ENCODE measurements at places on chromosomes 7 and 10.

DNA sequence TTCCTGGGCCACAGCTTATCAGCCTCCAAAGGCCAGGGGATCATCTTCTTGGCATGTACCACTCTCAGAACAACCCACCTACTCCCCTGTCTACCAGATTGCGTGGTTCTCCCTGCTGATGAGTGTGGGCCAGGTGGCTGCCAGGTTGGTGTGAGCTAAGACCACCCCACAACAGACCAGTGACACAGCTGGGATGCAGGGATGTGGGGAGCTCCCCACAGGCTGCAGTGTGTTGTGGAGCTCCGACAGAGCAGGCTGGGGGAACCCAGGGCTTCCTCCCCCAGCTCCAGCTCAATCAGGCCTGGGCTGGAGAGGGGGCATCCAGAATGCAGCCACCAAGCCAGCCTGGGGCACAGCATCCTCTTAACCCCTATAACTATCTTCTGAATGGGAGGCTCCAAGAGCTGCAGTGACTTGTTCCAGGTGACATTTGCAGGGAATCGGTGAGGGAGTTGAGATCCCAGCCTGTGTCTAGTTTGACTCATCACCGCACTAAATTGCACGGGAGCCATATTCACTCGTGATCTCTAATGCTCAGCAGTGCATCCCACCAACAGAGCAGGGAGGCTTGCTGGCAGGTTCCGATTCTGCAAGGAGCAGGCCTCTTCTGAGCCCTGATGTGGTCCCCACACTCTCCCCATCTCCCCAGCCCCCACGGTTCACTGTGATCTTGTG lies 596 bp upstream of the GDF2 start:
- no peak for DNase-seq

- no peak for DNase-seq
These were observed 143.2 kb upstream of the MGMT start for GRCh38 chr10:129323879-129324278.

DNA sequence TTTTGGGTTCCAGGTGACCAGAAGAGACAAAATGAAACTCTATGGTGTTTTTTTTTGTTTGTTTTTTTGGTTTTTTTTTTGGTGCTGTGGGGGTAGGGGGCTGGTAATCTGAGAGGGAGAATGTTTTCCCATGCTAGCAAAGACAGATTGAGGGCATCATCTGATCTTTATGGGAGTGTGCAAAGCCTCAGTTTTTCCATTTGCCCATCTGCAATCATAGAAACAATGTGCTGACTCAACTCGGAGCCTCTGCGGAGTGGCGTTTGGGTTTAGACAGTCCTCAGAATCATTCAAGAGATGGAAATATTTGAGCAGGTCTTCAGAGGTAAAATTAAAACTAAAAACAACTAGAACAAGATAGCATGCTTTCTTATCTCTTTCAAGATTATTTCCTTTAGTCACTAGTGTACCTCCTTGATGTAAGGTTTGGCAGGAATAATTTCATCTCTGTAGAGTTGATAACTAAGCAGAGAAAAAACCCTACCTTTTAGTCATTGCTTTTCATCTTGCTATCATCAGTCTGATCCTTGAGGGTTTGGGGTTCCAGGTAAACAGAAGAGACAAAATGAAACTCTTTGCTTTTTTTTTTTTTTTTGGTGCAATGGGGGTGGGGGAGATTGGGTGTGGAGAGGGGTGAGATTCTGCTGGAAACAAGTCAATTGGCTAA lies 18.0 kb downstream of the CNNM2 start:
- DNase-seq, result no peak

DNA sequence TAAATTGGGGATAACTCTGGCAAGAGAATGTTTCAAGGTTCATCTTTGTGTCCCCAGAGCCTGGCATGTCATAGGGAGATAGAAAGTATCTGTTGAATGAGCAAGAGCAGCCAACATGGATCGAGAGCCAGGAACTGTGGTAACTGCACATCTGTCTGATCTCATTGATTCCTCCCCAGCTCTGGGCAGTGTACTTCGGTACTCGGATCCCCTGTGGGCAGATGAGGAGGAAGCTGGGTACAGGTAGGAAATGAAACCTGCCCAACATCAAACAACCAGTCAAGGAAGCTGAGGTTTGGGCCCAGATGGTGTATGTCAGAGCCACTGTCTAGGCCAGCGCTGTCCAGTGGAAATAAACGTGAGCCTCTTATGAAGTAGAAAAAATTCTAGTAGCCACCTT lies 76.4 kb downstream of the GRK5 start:
- DNase-seq, result no peak

DNA sequence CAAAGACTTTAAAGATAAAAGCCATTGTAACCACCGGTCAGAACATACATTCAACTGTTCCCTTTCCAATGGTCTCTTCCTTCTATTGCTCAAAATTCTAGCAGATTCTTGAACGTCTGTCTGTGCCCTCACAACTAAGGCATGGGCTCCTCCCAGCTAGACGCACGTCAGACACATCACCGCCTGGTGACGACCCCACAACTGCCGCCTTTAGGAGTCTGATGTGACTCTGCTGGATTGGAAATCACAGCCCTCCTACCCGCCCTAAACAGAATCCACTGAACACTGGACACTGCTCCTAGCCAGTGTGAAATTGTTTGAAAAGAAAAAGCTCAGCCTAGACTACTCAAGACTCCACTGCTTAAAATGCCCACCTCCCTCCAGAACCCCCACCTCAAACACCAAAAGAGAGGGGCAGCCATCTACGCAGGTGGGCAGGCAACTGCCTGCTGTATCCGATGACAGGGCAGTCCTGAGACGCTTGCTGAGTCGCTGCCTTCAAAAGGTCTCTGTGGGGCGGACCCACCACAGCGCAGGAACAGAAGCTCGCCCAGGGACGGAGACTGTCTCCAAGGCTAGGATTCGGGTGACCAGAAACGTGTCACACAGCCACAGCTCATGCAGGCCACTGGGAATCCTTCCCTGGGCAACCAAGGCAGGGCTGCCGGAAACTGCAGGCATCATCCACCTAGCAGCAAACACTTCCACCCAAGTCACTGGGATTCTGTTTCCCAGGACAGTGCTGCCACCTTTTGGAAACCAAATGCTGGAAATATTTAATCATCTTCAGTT lies 34.7 kb downstream of the GSDME start:
- DNase-seq, result no peak

- DNase-seq, result no peak
These were observed 357.6 kb downstream of the DPP6 start for GRCh38 chr7:154409703-154410311.

- no peak for DNase-seq
These were observed 55.4 kb upstream of the MXI1 start for GRCh38 chr10:110151971-110152370.

GRCh38 chr10:82429302-82429701 lies 554.3 kb downstream of the NRG3 start:
- DNase-seq, result no peak

DNA sequence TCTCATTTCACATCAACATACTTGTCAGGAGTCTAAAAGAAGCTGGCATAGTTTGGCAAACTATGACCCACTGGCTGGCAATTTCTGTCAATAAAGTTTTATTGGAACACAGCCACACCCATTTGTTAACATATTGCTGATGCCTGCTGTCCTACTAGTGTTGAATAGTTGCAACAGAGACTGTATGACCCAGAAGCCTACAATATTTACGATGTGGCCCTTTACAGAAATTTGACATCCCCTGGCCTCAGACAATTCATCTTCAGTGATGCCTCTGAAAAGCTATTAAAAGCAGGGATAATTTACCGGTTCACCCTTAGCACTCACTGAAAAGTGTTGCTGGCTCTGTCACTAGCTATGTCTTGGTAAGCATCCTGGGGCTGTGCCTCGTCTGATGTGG lies 155.2 kb downstream of the ARID5B start:
- no peak for DNase-seq

DNA sequence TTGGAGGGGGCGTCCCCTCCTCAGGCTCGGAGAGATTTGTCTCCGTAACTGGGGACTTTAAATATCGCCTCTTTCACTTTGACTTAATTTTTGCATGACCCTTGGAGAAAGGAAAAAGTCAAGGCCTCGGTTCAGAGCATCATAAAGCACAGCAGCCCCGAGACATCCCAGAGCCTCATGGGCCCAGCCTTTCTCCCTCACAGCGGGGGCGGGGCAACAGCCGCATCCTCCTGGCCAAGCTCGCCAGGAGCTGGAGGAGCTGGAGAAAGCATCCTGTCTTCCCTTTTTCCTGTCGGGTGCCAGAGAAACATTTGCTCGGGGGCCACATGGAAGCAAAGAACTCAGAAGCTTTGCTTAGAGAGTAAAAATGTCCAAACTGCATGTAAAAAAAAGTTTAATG lies 43.6 kb upstream of the DPYSL4 start:
- no peak for DNase-seq

GRCh38 chr10:52004342-52004949 lies 305.1 kb upstream of the CSTF2T start:
- DNase-seq, result no peak

- DNase-seq, result no peak
These were observed 9.7 kb downstream of the GPR26 start for GRCh38 chr10:123675811-123676210.
